ENCODE measurements at places on chromosomes 4 and X.

- DNase-seq = no peak
These were observed 148.8 kb downstream of the APBB2 start for GRCh38 chr4:41065434-41066006.

DNA sequence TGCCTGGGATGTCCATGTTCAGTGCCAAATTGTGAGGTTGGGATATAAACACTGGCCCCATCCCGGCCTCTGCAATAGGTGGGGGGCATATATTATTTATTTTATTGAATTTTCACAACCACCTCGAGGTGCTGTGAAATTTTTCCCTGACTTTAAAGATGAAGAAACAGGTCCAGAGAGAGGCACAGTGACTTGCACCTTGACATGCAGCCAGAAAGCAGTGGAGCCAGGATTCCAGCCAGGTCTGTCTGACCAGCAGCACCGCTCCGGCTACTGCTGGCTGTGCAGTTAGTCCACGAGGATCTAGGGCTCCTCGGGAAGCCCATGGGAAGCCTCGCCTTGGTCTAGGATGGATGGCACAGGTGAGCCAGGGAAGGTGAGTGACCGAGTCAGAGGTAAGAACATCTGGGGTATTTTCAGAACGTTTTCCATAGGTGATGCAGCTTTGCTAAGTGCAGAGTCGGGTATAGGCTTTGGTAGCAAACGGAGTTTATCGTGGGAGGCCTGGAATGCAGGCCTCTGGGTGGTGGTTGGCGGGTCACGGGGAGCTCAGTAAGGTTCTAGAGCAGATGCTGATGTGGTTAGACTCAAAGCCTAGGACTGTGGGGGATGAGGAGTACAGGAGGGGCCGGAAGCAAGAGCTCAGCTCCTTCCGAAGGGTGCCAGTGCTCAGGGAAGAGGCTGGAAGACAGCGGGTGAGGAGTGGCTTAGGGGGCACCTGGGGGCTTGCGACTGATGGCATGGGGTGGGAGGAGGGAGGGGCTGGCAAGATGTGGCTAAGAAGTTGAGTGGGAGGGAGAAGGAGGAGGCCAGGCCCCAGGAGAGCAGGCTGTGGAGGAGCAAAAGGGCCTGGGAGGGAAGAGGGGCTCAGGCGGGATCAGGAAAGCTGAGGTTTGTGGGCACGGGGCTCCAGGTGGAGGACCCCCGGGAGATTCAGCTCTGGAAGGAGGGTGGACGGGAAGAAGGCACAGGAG is 107.7 kb upstream of the LRPAP1 start:
- no peak for DNase-seq

DNA sequence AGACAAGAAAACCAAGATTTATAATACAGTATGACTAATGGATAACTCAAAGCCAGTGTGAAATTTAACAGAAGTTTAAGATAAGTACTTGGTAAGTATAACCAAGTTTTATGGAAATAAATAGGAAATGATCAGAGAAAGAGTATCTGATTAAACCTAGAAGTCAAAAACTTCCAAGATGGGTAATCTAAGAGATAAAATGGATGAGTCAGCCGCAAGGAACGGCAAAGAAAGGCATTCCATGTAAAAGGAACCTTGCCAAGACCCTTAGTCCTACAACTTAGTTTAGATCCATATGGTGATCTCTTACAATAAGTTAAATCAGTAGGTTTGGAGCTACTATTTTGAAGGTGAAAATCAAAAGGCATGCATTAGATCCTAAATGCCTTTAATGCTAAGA is 34.8 kb downstream of the LIN54 start:
- no peak for DNase-seq

- no peak for DNase-seq
These were observed 93.1 kb upstream of the TEX13A start for GRCh38 chrX:105313596-105313995.

DNA sequence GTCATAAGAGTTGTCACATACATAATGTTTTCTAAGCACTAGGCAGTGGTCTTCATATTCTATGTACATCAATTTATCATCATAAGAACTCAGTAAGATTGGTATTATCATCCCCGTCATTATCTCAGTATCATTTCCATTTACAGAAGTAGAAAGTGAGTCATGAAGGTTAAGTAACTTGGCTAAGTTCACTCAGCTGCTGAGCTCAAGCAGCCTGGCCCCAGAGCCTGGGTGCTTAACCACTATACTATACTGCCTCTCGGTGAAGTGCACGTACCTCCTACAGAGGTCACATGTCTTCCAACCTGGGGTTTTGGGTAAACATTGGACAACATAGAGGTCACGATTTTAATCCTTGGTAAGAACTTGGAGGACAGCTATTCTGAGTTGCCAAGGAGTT is 161.5 kb upstream of the GATB start:
- DNase-seq = no peak

GRCh38 chr4:146834263-146835034 is 111.2 kb downstream of the TTC29 start:
- DNase-seq = no peak

- no peak for DNase-seq
These were observed 1428.0 kb downstream of the PCDH7 start for GRCh38 chr4:32148111-32148666.

DNA sequence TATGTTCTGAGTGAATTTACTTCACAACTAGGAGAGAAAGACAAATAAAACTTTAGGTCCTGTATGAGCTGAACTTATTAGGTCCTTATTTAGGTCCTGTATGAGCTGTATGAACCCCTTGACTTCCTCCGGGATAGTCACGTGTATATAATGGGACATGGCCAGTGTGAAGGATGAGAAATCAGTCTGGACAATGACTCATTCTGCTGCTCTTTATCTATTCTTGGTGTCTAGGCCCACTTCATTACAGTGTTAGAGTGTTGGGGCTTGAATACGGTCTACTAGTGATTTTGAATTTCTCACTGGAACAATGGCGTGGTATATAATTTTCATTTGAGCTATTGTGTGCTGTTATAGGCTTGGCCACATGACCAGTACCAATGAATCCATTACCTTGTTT is 21.9 kb downstream of the STK26 start:
- no peak for DNase-seq

DNA sequence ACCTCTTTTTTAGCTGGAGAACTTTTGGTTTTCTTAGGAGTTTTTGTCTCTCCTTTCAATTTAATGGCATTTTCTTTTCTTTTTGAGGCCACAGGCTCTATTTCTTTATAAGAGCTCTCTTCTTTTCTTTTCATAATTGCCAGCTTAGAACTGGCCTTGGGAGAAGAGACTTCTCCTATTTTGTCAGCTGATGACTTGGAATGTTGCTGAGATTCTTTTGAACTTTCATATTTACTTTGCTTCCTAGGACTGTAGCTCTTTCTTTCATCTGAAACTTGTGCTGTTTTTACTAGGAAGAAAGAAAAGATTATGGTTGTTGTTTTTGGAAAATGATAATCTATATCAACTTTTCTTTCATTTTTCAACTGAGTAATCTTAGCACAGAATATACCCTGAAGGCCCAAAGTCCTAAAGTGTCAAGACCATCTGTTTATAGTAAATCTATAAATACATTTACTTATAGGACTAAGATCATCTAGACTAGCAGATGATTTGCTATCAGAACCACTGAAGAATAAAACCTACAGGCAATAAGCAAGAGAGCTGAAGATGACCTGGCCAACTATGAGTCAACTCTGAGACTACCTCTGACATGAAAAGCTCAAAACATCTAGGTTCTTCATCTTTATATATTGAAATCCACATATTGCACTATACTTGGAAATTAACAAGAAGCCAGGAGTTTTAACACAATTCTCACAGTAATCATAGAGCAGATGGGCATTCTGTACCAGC is 45.6 kb downstream of the RFC1 start:
- no peak for DNase-seq
